ENCODE measurements at places on chromosomes 4 and X.

GRCh38 chr4:165383591-165384073, 4.8 kb downstream of the CPE start:
- DNase-seq, result no peak

- DNase-seq, result no peak
Measured at GRCh38 chr4:138555584-138555983, 313.4 kb upstream of the SLC7A11 start.

- DNase-seq, result no peak
Measured at GRCh38 chr4:182576601-182577289, 333.5 kb downstream of the TENM3 start.

GRCh38 chr4:8646296-8647093, 53.9 kb downstream of the CPZ start:
- no peak for DNase-seq

DNA sequence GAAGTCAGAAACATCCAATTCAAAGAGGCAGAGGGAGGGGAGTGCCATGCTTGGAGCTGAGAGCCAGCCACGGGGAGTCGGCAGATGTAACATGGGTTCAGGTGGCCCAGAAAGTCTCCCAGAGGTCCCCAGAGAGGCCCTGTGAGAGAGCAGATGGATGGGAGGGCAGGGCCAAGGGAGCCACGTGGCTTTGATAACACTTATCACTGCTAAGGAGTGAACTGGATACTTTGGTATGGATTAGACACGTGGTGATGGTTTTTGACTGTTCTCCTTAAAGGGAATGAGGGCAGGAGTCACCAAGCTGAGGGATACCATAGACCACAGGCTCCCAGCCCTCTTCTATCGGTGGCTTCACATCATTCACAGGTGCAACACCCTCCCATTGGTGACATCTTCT, 13.7 kb downstream of the CCKAR start:
- DNase-seq, result no peak
